PC-9 (cell line): ENCODE measurements at places on chromosomes 2 and 18.

- DNase-seq, result peak; percentile 96
These were observed 98.6 kb downstream of the KCNS3 start for GRCh38 chr2:17976871-17977746.

DNA sequence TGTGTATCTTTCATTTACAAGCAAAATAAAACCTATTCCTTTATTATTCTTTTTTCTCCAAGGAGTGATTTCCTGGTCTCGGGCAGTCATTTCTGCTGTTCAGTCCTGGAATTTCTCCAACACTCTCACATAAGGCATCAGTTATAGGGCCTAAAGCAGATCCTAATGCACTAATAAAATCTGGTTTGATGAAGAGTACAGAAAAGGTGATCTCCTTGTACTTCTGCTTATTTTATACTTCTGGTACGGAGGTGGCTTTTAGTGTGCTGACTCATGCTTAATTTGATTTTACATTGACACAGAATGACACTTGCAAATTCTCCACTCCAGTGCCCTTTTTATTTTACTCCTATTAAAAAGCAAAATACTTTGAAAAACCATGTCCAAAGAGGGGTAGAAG lies 157.4 kb downstream of the DOK6 start:
- no peak for DNase-seq

- no peak for DNase-seq
These were observed 54.4 kb downstream of the CCDC88A start for GRCh38 chr2:55365303-55365702.

DNA sequence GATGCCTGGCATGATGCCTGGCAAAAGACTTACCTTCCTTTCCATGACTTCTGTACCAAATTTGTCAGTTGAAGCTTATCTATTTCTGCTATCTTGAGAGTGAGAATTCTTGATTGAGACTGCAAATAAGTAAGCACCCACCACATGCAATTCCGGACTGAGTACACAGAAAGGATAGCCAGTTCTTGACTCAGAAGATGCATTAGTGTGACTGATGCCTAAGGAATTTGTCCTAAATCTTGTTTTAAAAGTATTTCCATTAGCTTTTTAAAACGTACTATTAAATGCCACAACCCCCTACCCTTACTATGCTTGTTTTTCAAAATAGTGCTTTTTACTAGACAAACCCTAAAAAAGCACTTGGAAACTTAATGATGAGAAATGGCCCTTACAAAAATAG lies 545 bp downstream of the MPP4 start:
- DNase-seq, result peak; percentile 14

GRCh38 chr2:85506768-85507181 lies 32.2 kb upstream of the MAT2A start:
- DNase-seq, result no peak

DNA sequence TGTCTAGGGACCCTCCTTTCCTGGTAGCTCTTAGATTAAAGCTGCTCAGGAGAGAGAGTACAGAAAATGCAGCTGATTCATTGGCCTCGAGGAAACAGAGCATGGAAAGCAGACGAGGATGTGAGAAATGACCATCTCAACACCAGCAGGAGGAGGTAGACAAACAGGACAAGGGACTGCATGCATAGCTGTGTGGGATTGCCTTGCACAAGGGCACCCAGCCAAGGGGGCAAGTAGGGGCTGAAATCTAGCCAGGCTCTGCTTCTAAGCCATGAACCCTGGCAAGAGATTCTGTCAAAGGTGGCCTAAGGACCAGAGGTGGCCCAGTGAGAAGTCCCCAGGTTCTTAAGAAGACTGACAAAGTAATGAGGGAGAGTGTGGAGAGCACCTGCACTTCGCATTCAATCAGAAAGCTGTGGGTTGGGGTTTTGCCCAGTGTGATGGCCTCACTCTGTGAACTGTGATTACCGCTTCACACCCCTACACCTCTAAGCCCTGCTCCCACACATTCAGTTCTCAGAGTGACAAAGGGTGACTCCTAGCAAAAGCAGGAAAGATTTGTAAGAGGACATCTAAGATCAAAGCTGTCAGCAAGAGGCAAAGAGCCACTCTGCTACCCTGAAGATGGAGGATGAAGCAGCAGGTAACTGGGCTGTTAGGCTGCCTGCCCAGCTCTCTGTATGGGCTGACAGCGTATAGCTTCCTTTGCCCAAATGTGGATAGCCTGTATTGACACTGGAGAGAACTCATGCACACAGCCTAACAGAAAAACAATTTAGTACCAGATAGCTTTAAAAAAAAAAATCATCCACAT lies 151.3 kb upstream of the PELI1 start:
- no peak for DNase-seq

DNA sequence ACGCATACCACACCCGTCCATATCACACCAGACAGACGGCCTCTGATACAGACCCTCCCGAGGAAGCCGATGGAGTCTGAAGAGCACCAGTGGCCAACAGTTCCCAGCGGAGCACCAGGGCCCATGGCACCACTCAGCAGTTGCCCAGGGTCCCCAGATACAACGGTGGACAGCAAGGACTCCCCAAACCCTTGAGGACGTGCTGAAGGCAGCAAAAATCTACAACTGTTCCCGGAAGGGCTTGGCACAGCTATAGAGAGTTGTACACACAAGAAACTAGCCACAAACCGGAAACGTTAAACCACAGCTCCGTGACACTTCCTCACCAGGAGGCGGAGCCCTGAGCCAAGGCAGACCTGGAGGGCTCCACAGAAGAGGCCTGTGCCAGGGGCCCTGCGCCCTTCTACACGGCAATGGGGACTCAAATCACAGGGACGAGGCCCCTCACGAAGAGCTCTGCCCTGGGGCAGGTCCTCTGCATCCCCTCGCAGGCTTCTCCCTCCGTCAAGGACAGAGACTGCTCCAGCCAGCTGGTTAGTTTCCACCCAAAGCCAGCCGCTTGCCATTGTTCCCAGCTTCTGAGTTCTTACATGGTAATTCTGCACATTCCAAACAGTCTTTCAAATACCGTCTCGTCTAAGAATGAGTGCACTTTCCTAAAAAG lies 133.4 kb downstream of the HDAC4 start:
- DNase-seq, result no peak

GRCh38 chr2:27356056-27356381 lies 545 bp downstream of the GTF3C2 start:
- DNase-seq, result peak; percentile 63

DNA sequence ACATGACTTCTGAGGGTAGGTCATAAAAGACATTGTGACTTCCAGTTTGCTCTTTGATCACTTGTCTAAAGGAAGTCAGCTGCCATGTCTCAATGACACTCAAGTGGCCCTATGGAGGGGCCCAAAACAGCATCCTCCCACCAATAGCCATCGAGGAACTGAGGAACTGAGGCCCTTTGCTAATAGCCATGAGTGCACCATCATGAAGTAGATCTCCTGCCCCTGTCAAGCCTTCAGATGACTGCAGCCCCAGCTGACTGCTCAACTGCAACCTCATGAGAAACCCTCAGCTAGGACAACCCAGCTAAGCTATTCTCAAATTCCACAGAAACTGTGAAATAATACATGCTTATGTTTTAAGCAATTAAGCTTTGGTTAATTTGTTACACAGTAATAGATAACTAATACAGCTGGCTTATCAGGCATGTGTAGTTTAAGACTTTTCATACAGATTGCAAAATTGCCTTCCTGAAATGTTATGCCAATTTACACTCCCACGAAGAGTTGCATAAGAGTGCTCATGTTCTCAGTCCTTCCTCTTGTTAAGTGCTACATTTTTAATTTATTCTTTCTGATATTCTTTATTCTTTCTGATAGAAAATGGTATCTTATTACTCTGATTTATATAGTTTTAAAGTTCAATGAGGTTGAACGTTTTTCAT lies 105.6 kb upstream of the NDUFV2 start:
- DNase-seq, result no peak

DNA sequence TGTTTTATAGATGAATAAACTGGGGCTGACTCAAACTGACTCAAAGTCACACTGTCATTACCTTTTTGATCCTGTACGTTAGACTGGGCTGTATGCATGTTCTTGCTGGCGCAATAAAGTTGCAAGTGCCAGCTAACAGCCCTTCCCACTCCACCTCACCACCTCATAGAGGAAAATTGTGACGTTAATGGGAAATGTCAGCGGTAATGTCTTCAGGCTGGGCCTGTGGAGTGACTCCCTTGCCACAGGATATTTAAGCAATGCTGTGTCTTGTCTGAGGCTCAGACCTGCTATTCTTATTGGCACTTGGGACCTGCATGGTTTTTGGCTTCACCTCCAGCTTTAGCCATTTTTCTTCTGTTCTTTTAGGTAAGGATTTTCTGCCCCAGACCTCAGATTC lies 25.2 kb upstream of the CASP10 start:
- no peak for DNase-seq

- no peak for DNase-seq
These were observed 21.7 kb upstream of the LCLAT1 start for GRCh38 chr2:30425326-30425725.

DNA sequence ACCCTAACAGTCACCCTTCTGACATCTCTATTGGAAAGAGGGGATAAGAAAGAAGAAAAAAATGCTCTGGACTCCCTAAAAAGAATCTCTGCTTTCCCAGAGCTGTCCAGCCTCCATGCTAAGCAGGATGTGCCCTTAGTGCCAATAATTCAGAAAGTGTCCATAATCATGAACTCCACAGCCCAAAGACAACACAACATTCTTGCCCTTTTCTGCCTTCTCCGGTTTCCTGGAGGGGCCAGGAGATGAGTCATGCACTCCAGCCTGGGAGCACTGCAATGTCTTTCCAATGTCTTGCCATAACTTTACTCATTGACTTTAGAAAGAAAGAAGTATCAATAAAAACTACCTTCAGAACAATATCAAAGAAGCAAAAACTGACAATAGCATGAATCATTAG lies 44.0 kb downstream of the KLF7 start:
- DNase-seq, result peak; percentile 36

GRCh38 chr2:105812180-105813044 lies 67.7 kb downstream of the NCK2 start:
- no peak for DNase-seq

DNA sequence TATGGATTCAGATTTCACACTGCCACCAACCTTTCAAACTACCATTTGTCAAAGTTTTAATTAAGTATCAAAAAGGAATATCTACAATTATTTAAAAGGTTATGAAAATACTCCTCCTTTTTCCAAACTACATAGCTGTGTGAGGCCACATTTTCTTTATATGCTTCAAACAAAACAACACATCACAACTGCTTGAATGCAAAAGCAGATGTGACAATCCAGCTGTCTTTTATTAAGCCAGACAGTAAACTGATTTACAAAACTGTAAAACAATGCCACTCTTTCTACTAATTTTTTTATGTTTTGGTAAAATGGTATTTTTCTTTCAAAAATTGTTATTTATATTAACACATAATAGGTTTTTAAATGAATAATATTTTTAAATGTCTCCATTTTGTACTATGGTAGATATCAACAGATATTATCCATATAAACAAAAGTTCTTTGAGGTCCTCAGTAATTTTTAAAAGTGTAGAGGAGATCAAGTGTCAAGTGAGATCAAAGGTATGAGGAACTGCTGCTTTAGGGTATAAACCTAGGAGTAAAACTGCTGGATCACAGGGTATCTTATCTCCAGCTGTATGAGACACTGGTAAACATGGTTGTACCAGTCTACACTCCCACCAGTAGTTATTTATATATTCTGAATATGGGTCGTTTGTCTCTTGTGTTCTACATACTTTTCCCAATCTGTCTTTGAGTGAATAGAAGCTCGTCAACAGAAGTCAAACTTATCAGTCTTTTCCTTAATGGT lies 68.8 kb upstream of the SERTAD2 start:
- DNase-seq, result no peak

GRCh38 chr2:186717320-186718007 lies 23.6 kb downstream of the FAM171B start:
- no peak for DNase-seq

DNA sequence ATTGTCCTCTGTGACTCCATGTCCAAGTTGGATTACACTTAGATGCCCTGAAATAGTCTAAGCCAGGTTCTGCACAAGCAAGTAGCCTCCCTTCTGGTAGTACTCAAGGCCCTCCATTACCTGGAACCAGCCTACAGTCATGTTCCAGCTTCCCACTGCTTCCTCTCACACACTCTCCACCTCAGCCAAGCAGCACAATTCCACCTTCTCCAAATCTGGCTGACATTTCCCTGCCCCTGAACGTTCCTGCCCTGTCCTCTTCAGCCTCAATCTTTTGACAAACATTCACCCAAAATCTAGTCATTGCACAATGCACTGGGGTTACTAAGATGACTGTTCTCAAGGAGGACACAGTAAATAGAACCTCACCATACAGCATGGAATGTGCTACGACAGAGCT lies 95.3 kb upstream of the KLHL29 start:
- DNase-seq, result no peak

- no peak for DNase-seq
These were observed 309.3 kb upstream of the LRRTM4 start for GRCh38 chr2:77831471-77831870.

DNA sequence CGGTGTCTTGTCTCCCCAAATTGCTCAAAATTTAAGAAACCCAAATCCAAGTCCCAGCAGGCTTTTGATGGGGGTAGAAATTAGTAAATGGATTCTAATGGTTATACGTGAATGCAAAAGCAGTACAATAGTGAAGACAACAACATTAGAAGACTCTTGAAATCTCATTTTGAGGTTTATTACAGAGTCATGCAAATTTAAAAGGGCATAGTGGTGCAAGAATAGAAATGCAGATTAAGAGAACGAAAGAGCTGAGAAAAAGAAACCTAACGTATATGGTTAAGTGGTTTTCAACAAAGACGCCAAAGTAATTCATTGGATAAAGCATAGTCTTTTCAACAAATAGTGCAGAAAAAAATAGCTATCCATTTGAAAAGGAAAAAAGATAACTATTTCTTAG lies 33.2 kb upstream of the CXXC1 start:
- DNase-seq, result no peak

- DNase-seq, result no peak
These were observed 204.7 kb upstream of the PID1 start for GRCh38 chr2:229475778-229476177.

GRCh38 chr18:52334896-52335295 lies 5.1 kb upstream of the DCC start:
- DNase-seq, result no peak

DNA sequence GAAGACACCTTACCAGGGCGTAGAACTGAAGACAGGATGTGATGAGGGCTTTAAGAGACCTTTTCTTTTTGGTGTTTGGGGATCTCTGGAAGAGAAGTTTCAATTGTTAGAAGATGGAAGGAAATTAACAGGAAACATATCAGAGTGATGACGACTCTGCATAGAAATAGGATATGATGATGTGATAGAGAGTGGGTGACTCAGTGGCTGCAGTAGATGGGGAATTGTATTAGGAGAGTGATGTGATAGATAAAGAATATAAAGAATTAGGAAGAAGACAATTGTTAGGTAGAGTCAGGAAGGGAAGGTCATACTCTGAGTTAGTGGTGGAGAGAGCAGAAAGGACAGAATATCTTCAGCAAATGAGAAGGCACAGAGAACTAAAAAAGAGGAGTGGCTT lies 593.9 kb downstream of the NYAP2 start:
- DNase-seq, result no peak

DNA sequence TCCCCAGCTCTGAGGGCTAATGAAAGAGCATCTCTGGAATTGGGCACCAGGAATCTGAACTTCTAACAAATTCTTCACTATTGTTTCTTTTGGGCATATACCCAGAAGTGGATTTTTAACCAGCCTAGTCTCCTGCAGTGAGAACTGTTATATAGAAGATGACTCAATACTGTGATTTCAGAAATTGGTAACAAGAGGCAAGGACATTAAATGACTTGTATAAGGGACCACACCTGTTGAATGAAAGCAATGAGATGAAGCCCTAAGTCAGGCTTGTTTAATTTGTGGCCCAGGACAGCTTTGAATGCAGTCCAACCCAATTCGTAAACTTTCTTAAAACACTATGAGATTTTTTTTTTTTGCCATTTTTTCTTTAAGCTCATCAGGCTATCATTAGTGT lies 57.9 kb downstream of the EPC2 start:
- DNase-seq, result no peak
